MG63 (cell line): ENCODE measurements at places on chromosomes 2 and 18.

GRCh38 chr2:7132753-7133152, 215.5 kb downstream of the RNF144A start:
- DNase-seq, result no peak

DNA sequence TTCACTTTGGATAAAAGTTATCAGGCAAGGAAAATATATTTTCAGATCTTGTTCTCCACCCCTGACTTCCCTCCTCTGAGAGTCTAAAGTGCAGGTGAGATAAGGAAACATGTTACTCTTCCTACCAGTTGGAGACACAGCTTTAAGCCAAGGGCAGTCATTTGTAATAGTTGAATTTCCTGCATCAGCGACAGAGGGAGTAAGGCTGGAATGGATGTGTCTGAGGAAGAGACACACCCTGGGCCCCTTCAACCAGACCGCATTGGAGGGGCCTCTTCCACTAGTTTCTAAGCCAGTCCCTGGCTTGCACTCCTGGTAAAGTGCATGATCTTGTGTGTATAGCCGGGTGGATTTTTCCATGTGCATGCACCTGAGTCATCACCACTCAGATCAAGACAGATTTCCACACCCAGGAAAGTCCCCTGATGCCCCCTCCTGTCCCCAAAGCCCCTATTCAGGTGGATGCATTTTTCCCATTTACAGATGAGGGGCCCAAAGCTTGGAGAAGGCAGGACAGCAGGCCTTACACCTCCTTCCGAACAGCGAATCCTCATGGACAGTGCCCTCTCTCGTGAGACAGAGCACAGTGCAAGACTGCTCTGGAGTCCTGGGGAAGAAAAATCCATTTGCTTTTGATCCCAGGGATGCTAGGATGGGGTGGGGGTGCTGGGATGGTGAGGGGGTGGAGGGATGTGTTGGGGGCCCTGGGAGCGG, 66.7 kb upstream of the SH3RF3 start:
- DNase-seq, result no peak

GRCh38 chr2:220090050-220090449, 462.6 kb downstream of the SLC4A3 start:
- DNase-seq, result peak; percentile 3

- no peak for DNase-seq
Measured at GRCh38 chr2:124333784-124334183, 308.7 kb downstream of the CNTNAP5 start.

DNA sequence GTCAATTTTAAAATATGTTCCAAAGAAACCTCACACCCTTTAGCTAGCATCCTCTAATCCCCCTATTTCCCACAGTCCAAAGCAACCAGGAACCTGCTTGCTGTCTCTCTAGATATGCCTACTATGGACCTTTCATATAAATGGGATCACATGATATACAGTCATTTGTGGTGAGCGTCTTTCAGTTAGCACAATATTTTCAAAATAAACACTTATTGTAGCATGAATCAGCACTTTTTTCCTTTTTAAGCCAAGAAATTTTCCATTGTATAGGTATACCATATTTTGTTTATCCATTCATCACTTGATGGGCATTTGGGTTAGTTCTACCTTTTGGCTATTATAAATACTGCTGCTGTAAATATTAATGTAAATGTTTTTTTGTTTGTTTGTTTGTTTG, 223.0 kb upstream of the DOK6 start:
- no peak for DNase-seq

DNA sequence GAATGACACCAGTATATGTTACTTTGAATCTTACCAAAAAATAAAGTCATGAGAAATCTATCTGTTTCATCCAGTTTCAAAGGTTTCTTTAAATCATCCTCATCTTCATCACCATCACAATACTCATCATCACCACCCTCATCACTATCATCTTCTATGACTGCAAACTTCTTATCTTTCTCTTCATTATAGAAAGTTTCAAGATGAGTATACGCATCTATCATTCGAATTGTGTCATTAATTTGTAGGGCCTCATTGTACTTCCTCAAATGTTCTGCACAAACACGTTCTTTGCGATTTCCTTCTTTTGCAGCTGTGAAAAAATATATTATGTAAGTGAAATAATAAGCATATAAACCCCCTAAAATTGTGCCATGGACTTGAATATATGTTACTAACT, 34.1 kb upstream of the FAP start:
- no peak for DNase-seq

DNA sequence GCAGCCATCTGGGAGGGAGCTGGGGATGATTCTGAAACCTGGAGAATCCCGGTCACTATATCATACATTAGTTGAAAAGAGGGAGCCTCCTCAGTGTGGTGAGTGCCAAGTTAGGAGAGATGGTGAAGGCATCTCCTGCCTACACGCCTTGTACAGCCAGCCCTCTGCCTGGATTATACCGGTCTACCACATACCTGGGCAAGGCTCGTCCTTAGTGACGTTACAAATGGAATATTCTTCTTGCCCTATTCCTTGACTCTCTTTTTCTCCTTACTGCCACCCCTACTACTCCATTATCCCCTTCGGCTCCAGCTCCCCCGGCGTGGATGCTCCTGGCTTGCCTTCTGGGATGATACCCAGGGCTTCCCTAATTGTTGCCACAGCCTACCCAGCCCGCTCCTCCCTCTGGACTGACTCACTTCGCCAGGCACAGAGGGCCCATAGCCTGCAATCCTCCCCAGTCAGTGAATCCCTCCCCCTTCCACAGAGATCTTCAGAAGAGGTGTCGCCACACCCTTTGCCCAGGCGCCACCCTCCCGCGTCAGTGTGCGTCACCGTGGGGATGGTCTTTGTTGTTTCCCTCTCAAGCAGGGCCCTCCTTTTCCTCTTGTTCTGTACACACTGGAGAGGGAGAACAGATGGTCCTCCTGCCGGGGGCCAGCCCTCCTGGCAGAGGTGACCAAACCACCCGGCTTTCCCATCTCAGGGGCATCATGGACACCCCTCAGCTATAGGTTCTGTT, 115.2 kb upstream of the EPAS1 start:
- DNase-seq, result no peak

DNA sequence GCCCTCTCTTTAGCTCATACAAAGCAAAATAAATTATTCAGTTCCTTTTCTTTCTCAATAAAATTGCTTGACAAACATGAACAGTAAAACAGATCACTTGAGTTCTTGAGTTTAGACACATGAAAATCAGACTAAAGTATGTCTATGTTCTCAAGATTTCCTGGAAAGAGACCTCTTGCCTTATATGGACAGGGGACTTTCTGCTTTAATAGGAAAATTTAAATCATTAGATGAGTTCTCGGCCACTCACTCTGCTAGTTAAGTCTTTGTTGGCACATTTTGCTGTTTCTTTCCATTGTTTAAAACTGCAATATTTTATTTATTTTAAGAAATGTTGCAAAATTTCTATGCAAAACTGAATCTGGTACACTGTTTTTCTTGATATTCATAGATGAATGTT, 207.8 kb downstream of the RND3 start:
- no peak for DNase-seq

DNA sequence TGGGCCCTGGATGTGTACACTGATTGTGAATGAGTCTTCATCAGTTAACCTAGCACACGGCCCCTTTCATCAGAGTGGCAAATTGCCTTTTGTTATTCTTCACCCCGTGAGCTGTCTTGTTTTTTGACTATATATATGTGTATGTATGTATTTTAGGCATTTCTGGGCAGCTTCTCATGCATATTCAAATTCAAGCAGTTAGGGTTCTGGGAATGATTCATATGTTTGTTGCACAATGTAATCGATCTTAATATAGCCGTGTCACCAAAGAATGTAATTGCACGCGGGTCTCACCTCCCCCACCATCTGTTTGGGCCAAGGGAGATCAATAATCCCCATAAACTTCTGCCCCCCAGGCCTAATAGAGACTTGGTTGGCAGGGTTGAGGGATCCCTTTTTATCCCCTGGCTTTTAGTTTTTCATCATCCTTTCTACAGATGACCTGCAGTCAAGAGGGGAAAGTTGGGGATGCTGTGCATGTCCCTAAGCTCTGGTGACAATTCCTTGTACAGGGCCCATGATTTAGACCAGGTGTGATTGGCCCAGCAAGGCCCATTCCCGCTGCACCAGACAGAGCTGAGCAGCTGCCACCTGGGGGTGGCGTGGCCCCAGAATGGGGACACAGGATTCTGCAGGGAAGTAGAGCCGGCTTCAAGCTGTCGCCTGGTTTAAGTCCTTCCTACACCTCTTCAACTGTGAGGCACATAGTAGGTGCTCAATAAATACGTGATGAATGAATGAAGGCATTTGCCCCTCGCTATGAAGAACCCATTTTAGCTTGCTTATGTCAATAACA, 19.2 kb downstream of the KCNF1 start:
- DNase-seq, result no peak

DNA sequence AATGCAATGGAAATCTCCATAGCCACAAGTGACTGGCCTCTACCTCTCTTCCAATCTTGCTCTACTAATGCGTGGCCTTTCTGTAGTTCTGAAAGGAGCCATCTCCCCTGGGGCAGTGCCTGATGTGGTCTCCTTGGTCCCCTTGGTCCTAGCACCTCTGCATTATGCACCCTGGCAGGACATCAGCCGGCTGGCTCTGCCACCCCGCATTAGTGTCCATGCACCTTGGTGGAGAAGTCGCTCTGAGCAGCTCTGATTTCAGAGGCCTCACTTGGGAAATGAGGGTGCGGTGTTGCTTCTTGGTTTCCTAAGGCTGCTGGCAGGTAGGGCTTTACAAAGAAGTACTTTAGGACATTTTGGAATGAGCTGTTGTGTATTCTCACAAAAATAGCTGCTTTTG, 317.9 kb downstream of the GBX2 start:
- DNase-seq, result no peak

DNA sequence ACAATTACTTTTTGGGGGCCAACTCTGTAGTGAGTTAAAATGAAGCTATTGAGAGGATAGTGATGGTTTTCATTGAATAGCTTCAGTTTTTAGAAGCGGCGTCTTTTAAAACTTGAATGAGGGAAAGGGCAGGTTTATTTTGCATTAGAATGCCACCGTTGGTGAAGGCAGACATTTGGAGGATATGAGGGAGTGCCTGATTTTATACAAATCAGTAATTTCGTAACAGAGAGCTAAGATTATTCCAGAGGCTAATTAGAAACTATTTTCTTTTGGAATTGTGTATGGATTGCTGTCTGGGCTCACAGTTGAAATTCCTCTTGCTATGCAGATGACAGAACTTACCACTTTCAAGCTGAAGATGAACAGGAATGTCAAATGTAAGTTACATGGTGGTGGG, 67.6 kb downstream of the ITGB1BP1 start:
- DNase-seq, result no peak

GRCh38 chr2:221637851-221638250, 65.7 kb upstream of the EPHA4 start:
- DNase-seq, result no peak

- no peak for DNase-seq
Measured at GRCh38 chr2:7427293-7428060, 510.3 kb downstream of the RNF144A start.

- DNase-seq, result peak; percentile 15
Measured at GRCh38 chr2:71471276-71471675, 17.9 kb downstream of the DYSF start.

- DNase-seq, result no peak
Measured at GRCh38 chr2:98372579-98372978, 26.3 kb downstream of the CNGA3 start.

- no peak for DNase-seq
Measured at GRCh38 chr2:185335879-185336278, 402.7 kb upstream of the FSIP2 start.

- no peak for DNase-seq
Measured at GRCh38 chr2:61575447-61575859, 37.3 kb upstream of the XPO1 start.

- no peak for DNase-seq
Measured at GRCh38 chr2:59096973-59097372, 855.8 kb upstream of the FANCL start.

DNA sequence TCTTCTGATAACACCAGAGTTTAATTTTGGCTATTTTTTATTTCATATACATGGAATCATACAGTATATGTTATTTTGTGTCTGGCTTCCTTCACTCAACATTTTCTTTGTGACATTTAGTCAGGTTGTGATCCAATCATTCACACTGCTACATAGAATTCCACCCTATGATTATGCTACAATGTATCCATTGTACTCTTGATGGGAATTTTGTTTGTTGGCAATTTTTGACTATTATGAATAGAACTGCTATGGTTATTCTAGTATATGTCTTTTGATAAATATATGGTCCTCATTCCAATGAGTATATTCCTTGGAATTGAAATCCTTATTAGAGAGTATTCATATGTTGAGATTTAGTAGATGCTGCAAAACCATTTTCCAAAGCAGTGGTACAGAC, 936.4 kb upstream of the CHAC2 start:
- no peak for DNase-seq

DNA sequence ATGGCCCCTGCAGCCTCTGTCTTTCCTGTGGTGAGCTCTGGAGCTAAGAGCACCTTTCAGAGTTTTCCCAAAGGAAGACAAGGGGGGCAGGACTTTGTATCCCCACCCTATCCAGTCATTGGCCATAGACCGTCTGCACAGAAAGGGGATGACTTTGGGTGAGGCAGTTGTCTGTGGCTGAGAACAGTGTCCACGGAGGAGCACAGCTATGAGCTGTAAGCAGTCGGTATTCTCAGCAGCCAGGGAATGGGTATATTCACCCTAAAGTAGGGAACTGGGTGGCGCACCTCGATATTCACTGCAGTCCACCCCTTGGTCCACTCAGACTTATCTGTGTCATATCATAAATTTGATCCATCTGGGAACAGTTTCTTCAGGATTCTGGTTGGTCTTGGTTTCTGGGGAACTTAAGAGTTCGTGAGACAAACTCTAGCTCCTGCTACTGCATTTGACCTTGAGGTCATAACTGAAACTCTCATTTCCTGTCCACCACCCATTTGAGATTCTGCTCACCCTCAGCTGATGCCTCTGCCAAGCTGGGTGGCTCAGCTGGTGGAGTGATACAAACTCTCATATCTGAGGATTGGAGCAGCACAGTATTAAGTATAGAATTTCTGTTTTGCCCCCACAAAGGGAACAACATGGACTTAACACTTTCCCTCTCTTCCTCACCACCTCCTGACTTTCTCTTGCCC, 45.2 kb upstream of the SCG2 start:
- peak; percentile 22 for DNase-seq

GRCh38 chr2:134717286-134718022, 1.3 kb downstream of the TMEM163 start:
- no peak for DNase-seq
